ENCODE measurements at places on chromosomes 3 and 15.

- no peak for DNase-seq
Measured at GRCh38 chr15:67405208-67406191, 115.4 kb upstream of the C15orf61 start.

DNA sequence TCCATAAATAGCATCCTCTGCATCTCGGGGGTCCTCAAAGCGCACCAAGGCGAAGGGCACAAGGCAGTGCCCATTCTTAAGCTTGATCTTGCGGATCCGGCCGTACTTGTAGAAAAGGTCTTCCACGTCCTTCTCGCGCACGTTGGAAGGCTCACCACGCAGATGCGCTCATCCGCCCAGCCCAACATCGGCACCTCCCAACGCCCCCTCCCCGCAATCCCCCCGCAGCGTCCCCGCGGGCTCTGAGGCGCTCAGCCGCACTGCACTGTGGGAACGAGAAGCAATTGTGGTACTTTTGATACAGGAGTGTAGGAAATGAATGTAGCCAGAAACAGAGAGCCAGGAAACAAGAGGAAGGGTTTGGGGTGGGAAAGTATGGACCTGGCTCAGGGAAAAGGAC is 17.5 kb downstream of the AP3B2 start:
- DNase-seq, result no peak

DNA sequence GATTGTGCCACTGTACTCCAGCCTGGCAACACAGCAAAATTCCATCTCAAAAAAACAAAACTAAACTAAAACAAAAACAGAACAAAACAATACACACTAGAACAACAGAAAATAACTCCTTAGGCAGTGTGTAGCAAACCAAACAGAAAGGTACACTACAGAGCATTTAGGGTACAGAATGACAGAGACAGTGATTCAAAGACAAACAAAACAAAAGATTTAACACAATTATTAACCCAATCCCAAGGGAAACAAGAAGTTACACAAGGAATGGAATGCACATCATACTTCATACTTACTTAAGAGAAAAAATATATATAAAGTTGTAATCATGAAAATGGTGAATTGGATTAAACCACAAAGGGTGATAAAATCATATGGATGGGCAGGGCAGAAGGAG is 12.9 kb downstream of the SLC25A20 start:
- no peak for DNase-seq

GRCh38 chr15:52162260-52162659 is 28.9 kb downstream of the GNB5 start:
- no peak for DNase-seq

GRCh38 chr3:119831022-119831421 is 49.1 kb downstream of the NR1I2 start:
- DNase-seq, result no peak

DNA sequence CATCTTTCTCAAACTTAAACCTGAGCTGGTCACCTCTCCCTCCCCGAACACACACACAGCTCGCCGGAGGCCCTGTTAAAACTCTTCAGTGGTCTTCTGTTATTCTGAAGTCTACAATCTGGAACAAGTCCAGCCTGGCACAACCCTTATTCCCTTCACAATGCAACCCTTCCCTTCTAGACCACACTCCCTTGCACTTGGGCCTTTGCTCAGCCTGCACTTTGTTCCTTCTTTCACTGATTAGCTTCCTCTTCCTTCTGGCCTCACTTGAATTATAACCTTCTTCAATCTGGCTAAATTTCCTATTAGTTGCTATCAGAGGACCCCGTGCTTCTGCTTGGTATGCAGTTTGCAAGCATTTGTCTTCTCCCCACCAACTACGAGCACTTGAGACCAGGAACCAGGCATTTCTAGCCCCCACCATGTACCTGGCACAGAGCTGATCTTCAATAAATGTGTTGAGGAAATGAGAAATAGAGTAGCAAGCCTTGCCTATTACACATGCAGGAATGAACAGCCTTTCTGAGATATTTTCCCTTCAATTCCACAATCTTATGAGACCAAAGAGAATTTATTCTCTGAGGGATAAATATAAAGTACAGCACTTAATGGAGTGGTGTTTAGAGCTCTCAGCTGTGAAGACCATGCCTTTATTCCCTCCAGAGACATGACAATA is 663.1 kb upstream of the ADAMTS9 start:
- no peak for DNase-seq

- DNase-seq, result no peak
Measured at GRCh38 chr15:27426805-27427204, 455.8 kb downstream of the GABRG3 start.

GRCh38 chr15:66252685-66253417 is 699 bp downstream of the MEGF11 start:
- DNase-seq, result peak; percentile 15

GRCh38 chr3:435161-435560 is 238.6 kb downstream of the CHL1 start:
- no peak for DNase-seq
